ENCODE measurements at places on chromosomes 2 and 18.

- no peak for DNase-seq
Observed at GRCh38 chr2:209937893-209938292, 64.5 kb upstream of the RPE start.

GRCh38 chr2:55097082-55097460 is 46.8 kb upstream of the RTN4 start:
- DNase-seq = no peak

- no peak for DNase-seq
Observed at GRCh38 chr2:2933426-2933825, 444.2 kb downstream of the EIPR1 start.

- no peak for DNase-seq
Observed at GRCh38 chr2:225270053-225270452, 129.5 kb upstream of the NYAP2 start.

DNA sequence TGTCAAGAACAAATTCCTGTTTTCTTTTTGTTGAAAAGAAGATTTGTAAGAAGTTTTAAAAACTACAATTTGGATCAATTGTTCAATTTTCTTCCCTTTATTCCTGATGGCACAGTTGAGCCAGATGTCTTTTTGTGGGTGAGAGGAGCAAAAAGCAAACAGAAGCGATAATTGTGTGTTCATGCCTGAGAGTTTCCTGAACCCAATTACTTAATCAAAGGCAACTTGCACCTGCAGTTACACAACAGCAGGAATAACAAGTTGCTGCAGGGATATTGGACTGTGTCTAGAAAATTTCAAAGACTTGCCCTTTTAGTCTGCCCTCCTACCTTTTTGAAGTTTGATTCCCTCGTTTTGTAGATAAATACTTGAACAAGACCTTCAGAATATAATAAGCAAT is 383.6 kb downstream of the DSEL start:
- peak; percentile 6 for DNase-seq

- peak; percentile 84 for DNase-seq
Observed at GRCh38 chr2:220228310-220229006, 601.0 kb downstream of the SLC4A3 start.

- no peak for DNase-seq
Observed at GRCh38 chr18:70411307-70411706, 122.5 kb downstream of the SOCS6 start.

GRCh38 chr2:95313296-95314131 is 16.4 kb downstream of the KCNIP3 start:
- DNase-seq = no peak

GRCh38 chr2:147440734-147441133 is 404.1 kb upstream of the ACVR2A start:
- DNase-seq = no peak

DNA sequence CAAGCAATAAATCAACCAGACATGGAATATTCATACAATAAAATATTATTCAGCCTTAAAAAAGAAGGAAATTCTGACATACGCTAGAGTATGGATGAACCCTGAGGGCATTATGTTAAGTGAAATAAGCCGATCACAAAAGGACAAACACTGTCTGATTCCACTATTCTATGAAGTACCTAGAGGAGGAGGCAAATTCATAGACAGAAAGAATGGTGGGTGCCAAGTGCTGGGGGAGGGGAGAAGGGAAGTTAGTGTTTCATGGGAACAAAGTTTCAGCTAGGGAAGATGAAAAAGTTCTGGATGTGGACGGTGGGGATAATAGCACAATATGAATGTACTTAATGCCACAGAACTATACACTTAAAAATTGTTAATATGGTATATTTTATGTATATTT is 19.8 kb downstream of the SMAD7 start:
- DNase-seq = no peak

GRCh38 chr18:38923126-38923525 is 1357.5 kb upstream of the CELF4 start:
- no peak for DNase-seq

DNA sequence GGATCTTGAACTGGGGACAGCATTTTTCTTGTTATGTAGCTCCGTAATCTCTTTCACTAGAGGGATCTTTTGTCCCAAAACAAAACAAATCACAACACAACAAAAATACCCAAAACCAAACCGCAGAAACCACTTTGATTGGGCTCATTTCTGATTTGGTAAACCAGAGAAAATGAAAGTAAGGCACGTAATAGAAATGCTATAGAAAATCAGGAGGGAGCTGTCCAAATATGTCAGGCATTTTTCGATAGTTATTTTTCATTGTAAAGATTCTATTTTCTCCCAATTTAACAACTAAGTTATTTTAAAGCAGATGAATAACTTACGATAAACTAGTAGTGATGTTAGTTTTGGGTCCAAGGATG is 406.5 kb downstream of the XIRP2 start:
- peak; percentile 23 for DNase-seq

DNA sequence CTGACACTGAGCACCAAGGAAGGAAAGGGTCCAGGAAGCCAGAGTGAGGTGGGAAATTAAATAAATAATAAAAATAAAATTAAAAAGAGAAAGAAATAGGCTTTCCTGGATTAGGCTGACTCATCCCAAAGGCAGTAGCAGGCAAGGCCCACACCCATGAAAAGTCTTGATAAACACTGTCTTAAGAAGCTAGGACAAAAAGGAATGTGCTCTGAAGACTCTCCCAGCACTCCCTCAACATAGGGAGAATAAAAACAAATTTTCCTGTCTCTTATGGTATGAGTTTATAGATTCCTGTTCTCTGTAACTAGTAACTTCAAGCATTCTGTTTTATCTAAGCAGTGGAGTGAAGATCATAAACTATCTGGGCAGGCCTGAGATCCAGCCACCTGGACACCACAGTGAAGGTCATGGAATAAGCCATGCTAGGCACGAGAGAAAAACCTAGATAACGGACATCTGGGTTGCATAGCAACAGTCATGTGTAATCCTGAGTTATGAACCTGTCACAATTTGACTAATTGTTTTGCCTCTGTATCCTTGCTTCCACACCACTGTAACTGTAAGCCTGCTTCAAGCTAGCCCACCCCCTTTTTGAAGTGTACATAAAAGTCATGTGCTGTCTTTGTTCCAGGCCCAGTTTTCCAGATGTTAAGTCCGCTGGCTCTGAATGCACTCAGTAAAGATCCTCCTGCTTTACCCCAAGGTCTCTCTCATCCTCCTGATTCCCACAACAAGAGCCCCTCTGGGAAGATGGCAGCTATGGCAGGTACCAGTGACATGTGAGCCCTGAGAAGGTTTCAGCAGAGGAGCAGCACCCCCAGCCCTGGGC is 107.8 kb downstream of the NDUFA10 start:
- DNase-seq = no peak

DNA sequence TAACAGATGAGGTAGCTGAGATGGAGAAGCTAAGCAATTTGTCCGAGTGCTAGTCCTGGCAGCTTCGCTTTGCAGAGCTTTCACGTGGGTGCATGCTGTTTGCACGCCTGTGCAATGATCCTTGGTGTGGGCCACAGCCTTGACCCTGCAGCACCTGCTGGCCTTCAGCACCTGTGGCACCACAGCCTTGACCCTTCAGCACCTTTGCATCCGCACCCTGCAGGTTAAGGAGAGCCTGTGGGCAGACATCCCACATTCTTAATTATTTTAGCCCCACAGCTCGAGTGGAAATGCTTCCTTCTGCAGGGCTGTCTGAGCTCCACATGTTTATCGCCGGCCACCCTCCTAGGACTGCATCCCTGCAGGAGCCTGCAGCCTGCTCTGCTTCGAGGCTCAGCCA is 19.3 kb downstream of the NCK2 start:
- DNase-seq = no peak

DNA sequence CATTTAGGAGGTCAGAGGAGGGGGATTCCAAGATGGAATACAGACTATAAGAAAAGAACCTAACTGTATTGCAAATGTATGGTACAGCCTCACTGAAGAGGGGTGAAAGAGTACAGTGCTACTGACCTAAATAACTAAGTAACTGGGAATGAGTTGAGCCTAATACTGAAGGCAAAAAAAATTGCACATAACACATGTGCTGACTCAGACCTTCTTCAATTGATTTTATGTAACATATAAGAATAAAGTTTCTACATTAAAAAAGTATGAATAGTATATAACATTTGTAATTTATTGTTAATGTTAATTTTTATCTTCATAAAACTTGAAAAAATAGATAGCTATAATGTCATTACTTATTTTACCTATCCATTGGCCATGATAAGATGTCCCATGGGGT is 41.7 kb downstream of the MALT1 start:
- no peak for DNase-seq

- DNase-seq = peak; percentile 79
Observed at GRCh38 chr2:160940699-160941098, 219.5 kb upstream of the TANK start.

- no peak for DNase-seq
Observed at GRCh38 chr2:237041231-237041630, 44.5 kb upstream of the COPS8 start.

GRCh38 chr2:64399521-64399920 is 54.4 kb upstream of the LGALSL start:
- no peak for DNase-seq

DNA sequence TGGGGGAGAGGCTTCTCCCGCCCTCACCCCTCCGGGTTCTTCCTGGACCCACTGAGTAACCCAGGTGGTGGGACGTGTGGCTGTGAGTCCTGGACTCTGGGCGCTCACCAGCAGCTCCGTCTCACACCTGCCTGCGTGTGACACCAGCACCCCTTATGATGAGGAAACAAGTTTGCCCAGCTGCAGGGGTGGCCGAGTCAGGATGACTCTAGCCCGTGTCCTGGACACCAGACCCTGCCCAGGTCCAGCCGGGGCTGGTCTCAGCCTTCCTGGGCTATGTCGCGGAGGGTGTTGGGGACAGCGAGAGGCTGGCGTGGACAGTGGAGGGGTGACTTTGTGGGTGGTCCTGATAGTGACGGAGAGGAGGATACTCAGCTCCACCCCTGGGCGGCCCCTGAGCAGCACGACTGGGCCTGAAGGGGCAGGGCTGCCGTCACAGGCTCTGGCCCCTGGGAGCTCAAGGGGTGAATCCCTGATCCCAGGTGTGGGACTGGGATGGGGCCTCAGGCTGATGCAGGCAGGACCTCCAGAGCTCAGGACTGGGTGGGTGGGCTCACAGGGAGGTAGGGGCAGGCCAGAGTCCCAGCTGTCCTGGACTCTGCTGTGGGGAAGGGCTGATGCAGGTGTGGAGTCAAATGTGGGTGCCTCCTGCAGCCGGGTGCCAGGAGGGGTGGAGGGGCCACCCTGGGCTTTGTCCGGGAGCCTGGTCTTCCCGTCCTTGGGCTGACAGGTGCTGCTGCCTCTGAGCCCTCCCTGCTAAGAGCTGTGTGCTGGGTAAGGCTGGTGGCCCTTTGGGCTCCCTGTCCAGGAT is 3.7 kb downstream of the GPR35 start:
- no peak for DNase-seq

DNA sequence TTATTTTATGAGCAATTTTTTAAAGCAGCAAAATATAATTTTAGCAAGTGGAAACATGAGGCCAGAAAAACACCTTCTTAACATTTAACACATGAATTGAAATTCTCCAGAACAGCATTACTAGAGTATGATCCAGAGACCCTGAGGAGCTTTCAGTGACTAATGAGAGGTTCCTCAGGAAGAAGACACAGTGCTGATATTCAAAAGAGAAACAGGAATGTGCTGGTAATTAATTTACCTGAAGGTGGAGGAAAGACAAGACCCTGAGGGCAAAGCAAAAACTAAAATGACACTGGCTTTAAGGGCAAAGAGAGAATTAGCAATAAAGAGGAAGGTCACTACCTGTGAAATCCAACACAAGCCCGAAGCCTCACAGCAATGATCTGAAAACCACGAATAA is 97.0 kb downstream of the CDH2 start:
- DNase-seq = no peak

GRCh38 chr2:78845664-78846185 is 179.8 kb upstream of the REG3G start:
- no peak for DNase-seq

DNA sequence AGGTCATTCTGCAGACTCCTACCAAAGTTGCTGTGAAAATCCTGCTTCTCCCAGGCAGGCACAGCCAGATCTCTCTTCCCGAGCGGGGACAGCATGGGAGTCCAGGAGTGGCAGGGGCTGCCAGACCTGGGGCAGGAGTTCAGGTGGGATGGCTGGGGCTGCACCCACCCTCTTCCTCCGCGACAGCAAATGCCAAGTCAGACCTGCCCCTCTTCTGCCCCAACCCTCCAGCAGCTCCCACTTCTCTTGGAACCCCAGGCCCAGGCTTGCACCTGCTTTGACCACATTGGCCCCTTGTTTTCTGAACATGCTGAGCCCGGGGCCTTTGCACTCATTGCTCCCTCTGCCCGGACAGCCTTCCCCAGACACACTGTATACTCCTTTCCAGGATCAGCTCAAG is 288.2 kb upstream of the HS6ST1 start:
- no peak for DNase-seq

DNA sequence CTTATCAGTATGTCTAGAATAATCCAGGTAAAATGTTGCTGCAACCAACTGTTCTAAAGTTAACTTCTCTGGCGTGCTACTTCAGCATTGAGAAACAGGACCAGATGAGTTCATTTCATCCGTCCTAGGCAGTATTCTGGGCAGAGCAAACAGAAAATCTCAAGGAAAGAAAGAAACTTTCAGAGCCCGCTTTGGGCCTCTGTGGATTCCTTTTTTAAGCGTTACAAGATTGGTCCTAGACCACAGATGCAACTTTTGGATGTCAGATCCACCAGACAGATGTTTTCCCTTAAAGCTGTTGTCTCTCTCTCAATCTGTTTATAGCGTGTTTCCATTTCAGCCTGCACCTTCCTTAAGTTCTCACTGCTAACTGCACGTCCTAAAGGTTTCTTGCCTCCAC is 75.0 kb downstream of the BCL2 start:
- DNase-seq = no peak

- DNase-seq = peak; percentile 67
Observed at GRCh38 chr2:27860111-27860510, 30.1 kb downstream of the RBKS start.

DNA sequence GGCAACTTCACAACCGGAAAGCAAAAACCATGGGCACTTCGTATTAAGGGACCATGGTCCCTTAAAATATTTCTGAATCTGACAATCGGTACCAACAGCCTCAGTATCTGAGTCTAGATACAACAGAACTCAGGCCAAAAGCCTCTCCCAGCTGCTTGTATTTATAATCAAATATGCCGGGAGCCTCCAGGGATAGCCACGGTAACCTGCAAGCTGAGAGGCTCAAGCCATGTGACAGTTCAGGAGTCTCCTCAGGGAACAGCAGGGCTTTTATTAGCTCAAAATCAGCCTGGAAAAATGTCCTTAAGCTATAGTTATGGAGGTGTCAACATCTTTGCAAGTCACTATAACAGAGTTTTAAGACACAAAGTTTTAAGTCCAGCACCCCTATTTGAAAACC is 352.8 kb upstream of the GYPC start:
- DNase-seq = no peak

GRCh38 chr18:5073026-5073944 is 123.8 kb downstream of the AKAIN1 start:
- DNase-seq = no peak

DNA sequence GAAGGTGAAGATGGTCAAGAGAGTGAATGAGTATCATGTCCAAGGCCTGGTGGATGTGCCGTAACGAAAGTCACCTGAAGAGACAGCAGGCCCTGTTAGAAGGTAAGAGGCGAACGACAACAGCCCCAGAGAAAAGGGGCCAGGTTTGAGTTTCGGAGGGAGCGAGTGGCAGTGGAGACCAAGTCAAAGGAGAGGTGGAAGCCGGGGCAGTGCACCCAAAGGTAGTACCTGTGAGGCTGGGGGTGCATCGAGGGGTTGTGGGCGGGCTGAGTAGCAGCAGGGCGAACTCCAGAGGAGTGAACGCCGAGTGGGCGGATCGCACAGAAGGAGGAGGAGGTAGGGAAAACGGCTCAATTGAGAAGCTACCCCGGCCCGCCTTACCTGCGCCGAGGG is 358 bp downstream of the USP37 start:
- DNase-seq = no peak

Measured in MCF 10A (cell line).